T-helper 9 cell (primary cell): ENCODE measurements at places on chromosomes 3 and 15.

GRCh38 chr15:51475736-51476135 lies 134.3 kb downstream of the GLDN start:
- DNase-seq, result no peak

DNA sequence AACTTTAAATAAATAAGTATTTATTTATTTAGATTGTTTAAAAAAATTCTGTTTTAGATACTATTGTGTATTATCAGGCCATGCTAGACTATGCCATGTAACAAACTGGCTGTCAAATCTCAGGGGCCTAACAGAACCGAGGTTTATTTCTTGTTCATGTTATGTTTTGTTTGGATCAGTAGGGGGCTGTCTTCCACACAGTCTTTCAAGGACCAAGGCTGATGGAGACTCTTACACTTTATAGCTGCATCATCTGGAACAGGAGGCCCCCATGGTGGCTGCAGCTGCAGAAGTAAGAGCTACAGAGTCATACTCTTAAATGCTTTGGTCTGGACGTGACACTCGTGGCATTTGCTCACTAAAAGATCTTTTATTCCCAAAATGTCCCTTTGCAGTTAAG lies 33.0 kb upstream of the ARL14 start:
- DNase-seq, result no peak

GRCh38 chr3:30819067-30819798 lies 75.2 kb downstream of the GADL1 start:
- no peak for DNase-seq

GRCh38 chr3:159130108-159130507 lies 328.3 kb downstream of the MFSD1 start:
- DNase-seq, result no peak

- DNase-seq, result no peak
Observed at GRCh38 chr15:62781081-62781497, 261.5 kb upstream of the TPM1 start.

DNA sequence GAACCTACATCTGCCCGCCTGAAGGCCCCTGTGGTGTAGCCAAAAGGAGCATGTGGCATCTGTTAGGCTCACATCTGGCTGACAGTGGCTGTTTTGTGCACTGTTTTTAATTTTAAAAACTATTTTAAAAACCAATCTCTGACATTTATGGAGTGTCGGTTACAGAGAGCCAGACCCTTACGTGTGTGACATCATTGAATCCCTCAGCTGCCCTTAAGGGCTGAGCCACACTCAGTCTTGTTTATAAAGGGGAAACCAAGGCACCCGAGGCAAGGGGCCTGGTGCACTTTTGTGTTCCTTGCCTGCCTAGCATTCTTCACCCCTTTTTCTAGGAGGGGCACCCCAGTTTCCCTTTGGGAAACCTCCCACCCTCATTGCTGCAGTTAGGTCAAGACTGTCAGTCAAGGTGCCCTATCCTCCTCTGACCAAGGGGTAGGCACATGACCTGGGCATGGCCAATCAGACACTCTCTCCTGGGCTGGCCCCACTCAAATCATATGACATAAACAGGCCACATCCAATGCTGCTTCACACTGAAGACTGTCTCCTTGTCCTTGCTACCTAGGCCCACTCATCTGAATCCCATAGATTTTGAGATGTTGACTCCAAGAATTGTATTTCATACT lies 105.3 kb downstream of the LSM3 start:
- no peak for DNase-seq

- DNase-seq, result no peak
Observed at GRCh38 chr3:107458871-107459270, 63.9 kb upstream of the BBX start.

DNA sequence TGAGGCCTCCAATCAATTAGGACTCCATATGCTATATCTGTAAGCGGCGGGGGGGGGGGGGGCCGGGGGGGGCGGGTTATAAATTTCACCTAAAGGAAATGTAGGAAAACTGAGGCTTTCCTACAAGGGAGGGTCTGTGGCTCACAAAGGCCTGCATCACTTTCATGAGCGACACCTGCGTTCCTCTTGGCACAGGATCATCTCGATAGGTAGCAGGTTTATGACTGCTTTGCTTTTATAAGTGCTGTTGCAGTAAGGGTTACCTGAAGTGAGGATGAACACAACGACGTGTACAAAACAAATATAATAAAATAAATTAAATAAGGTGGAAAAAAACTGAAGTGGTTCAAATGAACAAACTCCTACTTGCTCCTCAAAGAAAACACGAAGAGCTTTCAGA lies 194.3 kb downstream of the FOXP1 start:
- DNase-seq, result no peak

DNA sequence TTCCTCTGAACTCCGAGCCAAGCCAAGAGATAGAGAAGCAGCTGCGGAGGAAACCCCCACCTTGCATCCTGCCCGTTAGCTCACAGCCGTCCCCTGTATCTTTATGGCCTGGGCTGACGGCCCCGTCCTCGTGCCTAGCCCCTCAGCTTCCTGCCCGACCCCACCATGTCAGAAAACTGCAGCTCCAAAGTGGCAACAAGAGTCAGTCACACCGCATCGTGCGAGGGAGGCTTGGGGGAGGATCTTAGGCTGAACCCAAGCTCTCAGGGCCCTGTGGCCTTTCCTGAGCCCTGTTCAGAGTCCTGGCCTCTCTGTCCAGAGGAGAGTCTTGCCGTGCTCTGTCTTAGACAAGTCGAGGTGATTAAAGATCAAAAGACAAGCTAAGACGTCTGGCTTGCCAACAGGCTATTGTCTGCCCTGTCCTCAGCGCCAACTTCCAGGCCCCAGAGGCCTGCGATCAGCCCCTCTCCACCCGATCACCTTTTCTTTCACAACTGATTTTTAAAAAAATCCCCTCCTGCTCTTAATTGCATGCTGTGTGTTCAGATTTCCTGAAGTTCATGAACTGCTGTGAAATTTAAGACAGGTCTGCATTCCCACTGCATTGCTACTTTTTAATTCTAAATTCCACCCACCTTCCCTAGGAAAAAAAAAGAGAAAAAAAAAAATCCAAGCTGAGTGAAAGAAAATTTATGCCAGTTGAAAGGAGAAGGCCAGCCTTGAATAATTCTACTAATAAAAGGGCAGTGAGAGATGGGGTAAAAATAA lies 89.7 kb upstream of the WNT5A start:
- DNase-seq, result no peak

GRCh38 chr3:107938143-107938542 lies 152.7 kb downstream of the CD47 start:
- DNase-seq, result no peak

GRCh38 chr15:98626153-98626552 lies 22.2 kb upstream of the IGF1R start:
- no peak for DNase-seq

DNA sequence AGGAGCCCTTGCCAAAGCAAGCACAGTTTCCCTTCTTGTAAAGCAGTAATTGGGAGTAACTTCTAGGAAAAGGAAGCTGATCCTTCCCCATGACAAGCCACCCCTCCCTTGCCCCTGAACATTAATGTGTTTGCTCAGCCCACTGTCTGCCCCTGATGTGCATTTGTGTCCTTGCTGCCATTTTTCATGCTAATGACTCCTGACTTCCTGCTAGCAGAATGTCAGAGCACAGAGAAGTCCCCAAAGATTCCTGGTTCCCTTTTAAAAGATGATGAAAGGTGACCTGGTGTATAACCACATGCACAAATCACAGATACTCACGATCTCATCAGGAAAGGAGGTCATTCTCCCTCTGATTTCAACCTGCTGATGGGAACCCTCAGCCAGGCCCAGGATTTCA lies 44.2 kb upstream of the WNT5A start:
- DNase-seq, result no peak

GRCh38 chr3:157776861-157777260 lies 273.6 kb upstream of the VEPH1 start:
- no peak for DNase-seq

DNA sequence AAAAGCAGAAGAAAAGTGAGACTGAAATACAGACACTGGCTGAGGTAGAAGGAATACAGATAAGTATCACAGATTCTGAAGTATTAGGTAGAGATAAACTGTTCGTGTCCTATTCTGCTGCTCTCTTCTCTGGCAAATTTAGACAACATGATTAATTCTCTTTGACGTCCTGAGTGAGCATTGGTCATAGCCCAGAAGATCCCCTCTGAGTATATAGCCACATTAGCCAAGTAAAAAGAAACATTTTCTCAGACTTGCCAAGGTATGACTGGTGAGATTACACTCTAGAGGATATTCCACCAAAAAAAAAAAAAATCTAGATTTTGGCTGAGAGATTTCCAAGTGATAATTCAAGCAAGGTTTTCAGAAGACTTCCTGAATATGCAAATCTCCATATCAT lies 111.4 kb upstream of the ALCAM start:
- DNase-seq, result no peak

DNA sequence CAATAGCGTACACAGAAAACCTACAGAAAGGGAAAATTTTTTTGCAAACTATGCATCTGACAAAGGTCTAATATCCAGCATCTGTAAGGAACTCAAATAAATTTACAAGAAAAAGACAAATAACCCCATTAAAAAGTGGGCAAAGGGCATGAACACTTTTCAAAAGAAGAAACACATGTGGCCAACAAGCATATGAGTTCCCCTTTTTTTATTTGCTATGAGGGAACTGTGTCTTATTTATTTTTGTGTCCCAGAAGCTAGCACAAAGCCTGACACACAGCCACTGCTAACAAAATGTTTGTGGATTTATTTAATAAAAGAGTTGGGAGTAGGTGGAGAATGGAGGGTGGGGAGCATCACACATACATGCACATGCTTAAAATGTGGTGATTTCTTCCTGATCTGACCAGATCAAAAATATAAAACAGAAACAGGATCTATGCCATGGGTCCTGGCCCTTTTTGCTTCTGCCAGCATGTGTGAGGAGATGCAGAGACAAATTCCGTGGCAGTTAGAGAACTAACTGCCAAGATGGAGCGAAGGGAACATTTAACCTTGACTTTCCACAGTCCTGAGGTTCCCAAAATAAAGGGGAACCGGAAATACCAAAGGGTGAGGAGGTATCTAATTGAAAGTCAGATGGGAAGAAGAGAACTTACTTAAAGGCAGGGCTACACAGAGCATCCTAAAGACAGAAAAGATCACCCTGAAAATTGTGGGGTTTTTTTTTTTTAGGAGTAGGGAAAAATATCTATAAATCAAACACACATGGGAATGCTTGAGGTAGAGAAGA lies at the start of gene TMEM202:
Gene TMEM202, plus strand, starts transcription at position 510 of the 793 bp plus-strand sequence. Its CDS starts 22 bp downstream, at position 532.
- no peak for DNase-seq
